Stimulated activated naive B cell treated with anti-CD40 and anti-IgM and Interleukin-4, amounts not matched to agents 10 μg/mL and 1 μg/mL and 100 μg/mL, for 72 hours (primary cell): ENCODE measurements at places on chromosomes 1 and 21.
A peak's percentile ranks its signal among the peaks of the same experiment; 100 is the strongest.

DNA sequence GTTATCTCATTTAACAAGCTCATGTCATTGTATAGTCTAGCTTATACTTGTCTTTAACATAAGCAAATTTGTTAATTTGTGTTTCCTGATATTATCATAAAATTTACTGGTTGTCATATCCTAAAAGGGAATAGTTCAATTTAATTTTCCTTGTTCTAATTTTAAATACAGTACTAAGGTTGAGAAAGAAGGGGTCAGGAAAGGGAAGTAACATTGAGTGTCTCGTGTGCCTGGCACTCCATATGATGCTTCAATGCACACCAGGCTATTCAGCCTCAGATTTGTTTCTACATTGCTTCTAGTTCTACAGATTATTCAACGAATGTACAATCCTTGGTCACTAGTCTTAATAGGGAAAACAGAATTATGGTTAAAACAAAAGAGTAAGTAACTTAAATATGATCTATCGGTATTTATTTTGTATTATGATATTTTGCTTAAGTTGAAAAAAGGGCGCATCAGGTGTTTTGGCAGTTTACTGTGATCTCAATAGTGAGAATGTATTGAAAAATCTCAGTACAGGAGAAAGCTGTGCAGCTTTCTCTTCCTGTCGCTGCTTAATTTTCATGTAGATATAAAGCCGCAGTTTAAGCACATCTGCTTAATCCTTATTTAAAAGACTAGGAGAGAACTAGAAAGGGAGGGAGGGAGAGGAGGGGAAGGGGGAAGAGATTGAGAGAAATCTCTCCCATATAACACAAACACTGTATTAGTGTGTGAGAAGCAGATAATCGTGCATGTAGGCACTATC is 13.0 kb downstream of the PTPRC start:
- DNase-seq: no peak
- H3K4me3 ChIP-seq: peak overlapping the region; percentile 35
- H3K4me1 ChIP-seq: peaks cover 65% of the 10 kb centered on the region
- H3K27me3 ChIP-seq: no peaks in the 10 kb centered on the region

GRCh38 chr1:90809996-90810395 is 92.9 kb upstream of the BARHL2 start:
- DNase-seq: no peak
- H3K27me3 ChIP-seq: peaks cover 39% of the 10 kb centered on the region
- no peak overlapping the region for H3K4me3 ChIP-seq
- H3K27ac ChIP-seq: no peak overlapping the region
- H3K36me3 ChIP-seq: no peaks in the 10 kb centered on the region

DNA sequence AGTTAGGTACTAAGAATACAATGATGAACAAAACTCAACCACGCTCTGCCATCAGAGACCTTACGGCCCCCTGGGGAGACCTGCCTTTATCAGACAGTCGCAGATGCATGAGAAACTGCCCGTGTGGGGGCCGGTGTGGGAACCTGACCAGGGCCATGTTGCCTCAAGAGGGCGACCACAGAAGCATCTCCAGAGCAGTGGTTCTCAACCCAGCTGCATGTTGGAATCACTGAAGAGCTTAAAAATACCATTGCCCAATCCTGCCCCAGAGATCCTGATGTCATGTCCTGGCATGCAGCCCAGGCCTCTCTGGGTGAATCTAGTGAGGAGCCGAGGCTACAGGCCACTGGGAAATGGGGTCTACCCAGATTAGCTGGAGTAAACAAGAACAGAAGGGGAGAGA is 108.7 kb downstream of the PRDM2 start:
- peak overlapping the region; percentile 44 for H3K27ac ChIP-seq
- peaks cover 64% of the 10 kb centered on the region for H3K36me3 ChIP-seq
- H3K27me3 ChIP-seq: no peaks in the 10 kb centered on the region
- DNase-seq: no peak

DNA sequence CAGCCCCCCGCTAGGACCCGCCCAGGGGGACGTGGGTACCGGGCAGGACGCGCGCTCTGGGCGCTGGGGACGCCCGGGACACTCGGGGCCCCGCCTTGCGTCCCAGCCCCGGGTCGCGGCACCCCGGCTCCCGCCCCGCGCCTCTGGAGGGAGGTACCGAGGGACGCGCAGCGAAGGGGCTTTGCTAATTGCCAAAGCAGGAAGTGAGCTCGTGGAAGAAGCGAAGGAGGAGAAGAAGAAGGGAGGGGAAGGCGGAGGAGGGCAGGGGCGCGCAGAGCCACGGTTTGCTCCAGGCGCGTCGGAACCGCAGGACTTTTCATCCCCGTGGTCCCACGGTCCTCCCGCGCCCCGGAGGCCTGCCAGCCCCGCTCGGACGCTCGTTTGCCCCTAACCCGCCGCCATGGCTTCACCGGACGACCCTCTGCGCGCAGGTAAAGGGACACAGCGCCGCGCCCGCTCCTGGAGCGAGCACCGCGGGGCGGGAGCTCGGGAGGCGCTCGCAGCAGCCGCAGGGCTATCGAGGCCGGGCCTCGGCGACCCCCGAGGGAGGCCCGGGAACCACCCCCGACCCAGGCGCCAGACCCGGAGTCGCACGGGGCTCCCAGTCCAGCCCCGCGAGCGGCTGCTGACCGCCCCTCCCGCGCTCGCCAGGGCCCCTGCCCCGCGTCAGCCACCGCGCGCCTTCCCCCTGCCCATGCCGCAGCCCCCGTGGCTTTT is 1.3 kb downstream of the EDARADD start:
- H3K27me3 ChIP-seq: peaks cover 35% of the 10 kb centered on the region
- H3K4me3 ChIP-seq: peak overlapping the region; percentile 91
- peak; percentile 13 for DNase-seq
- H3K4me1 ChIP-seq: peaks cover 23% of the 10 kb centered on the region
- peaks cover 3% of the 10 kb centered on the region for H3K36me3 ChIP-seq
- H3K27ac ChIP-seq: peak overlapping the region; percentile 51

- H3K27ac ChIP-seq: no peak overlapping the region
- no peak for DNase-seq
- H3K36me3 ChIP-seq: no peaks in the 10 kb centered on the region
Measured at GRCh38 chr1:239792157-239792556, 299.5 kb upstream of the FMN2 start.

GRCh38 chr1:109891930-109892329 is 18.7 kb upstream of the CSF1 start:
- peaks cover 2% of the 10 kb centered on the region for H3K27me3 ChIP-seq
- peak overlapping the region; percentile 39 for H3K27ac ChIP-seq
- peaks cover 54% of the 10 kb centered on the region for H3K4me1 ChIP-seq
- H3K4me3 ChIP-seq: no peak overlapping the region

DNA sequence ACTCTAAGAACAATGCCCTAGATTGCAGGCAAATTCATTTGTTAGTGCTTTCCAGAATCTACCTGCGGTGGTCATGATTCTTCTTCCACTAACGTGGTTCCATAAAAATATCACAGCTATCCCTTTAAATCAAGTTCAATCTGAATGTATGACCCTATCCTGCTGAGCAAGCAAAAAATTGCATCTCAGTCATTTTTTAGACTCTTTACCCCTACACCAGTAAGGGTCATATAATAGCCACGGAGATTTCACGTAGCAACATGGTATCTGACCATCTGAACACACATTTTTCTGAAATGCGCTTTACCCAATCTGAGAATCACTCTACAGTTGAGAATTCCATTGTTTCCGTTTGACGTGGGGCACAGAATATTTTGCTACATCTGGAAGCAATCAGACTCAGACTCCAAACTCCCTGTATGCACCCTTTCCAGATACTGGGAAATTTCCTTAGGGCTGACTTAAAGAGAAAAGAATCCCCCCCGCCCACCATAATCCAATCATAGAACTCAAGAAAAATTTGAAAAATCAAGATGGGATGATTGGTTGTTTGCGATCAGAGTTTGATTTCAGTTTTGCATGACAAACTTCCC is 699.2 kb upstream of the ZP4 start:
- DNase-seq: no peak
- H3K27ac ChIP-seq: no peak overlapping the region
- no peaks in the 10 kb centered on the region for H3K36me3 ChIP-seq
- no peaks in the 10 kb centered on the region for H3K27me3 ChIP-seq
- H3K4me3 ChIP-seq: no peak overlapping the region
- no peaks in the 10 kb centered on the region for H3K4me1 ChIP-seq

- H3K36me3 ChIP-seq: no peaks in the 10 kb centered on the region
- peaks cover 27% of the 10 kb centered on the region for H3K4me1 ChIP-seq
- peak; percentile 69 for DNase-seq
- peak overlapping the region; percentile 91 for H3K27ac ChIP-seq
- peak overlapping the region; percentile 62 for H3K4me3 ChIP-seq
Measured at GRCh38 chr1:17207046-17207445, 2.1 kb downstream of the PADI1 start.

DNA sequence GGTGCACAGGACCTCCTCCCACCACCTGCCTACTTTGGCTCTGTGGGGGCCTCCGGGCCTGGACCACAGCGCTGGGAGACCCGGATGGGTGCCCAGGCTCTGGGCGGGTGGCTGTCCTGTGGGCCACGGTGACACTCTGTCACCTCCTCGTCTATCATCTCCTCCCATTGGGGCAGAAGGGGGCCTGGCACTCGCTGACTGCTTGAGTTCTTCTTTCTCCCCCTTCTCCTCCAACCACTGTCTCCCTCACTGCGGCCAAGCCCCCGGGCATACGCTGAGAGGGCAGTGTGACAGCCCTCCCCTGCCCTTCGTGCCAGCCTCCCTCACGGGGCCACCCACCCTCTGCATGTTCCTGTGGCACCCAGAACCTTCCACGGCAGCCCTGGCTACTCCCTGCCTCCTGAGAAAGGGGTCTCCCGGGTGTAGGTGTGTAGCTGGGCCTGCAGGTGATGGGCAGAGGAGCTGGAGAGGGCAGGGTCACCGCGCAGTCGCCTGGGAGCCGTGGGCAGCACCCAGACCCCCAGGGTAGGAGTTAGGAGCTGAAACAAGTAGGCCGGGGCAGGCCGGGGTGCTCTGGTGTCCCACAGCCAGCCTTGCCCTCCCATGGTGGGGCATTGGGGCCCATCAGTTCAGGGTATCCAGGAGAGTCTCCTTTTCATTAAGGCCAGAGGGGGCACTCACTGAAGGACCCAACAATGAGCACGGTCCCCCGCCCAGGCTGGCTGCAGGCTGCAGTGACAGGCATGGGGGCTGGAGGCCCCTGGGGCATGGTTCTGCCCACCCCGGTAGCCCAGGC is 9.2 kb upstream of the ARF1 start:
- H3K27ac ChIP-seq: no peak overlapping the region
- DNase-seq: no peak
- H3K36me3 ChIP-seq: peaks cover 4% of the 10 kb centered on the region
- no peak overlapping the region for H3K4me3 ChIP-seq
- peaks cover 12% of the 10 kb centered on the region for H3K4me1 ChIP-seq

GRCh38 chr1:86765073-86765472 is 60.7 kb downstream of the SH3GLB1 start:
- H3K4me1 ChIP-seq: no peaks in the 10 kb centered on the region
- peaks cover 19% of the 10 kb centered on the region for H3K27me3 ChIP-seq
- H3K4me3 ChIP-seq: no peak overlapping the region
- no peak overlapping the region for H3K27ac ChIP-seq
- no peak for DNase-seq

- peaks cover 52% of the 10 kb centered on the region for H3K36me3 ChIP-seq
- H3K4me3 ChIP-seq: no peak overlapping the region
Measured at GRCh38 chr1:149986486-149987296, 23.8 kb downstream of the OTUD7B start.

GRCh38 chr1:921011-921837 is 2.5 kb upstream of the SAMD11 start:
- H3K27ac ChIP-seq: no peak overlapping the region
- H3K4me1 ChIP-seq: peaks cover 22% of the 10 kb centered on the region
- no peak overlapping the region for H3K4me3 ChIP-seq
- no peaks in the 10 kb centered on the region for H3K36me3 ChIP-seq

- H3K27me3 ChIP-seq: no peaks in the 10 kb centered on the region
- H3K4me1 ChIP-seq: no peaks in the 10 kb centered on the region
- H3K36me3 ChIP-seq: no peaks in the 10 kb centered on the region
- DNase-seq: no peak
Measured at GRCh38 chr1:196538473-196538872, 69.8 kb downstream of the KCNT2 start.

DNA sequence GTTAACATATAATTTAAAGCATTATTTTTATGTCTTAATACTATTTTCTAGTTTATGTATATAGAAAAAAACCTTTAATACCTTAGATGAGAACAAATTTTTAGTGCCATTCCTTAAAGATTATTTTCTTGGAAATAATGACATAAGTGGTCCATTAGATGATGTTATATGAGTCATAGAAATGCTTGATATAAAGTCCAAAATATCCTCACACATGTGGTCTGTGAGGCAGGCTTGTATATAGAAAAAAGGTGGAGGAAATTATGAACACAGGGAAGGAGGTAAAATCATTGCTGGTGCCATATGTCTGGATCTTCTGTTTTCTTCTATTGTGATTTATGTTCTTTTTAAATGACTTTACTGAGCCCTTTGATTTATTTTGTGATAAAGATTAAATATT is 79.3 kb downstream of the MAP3K7CL start:
- no peaks in the 10 kb centered on the region for H3K36me3 ChIP-seq
- H3K4me1 ChIP-seq: peaks cover 9% of the 10 kb centered on the region
- H3K27ac ChIP-seq: no peak overlapping the region
- H3K27me3 ChIP-seq: no peaks in the 10 kb centered on the region
- DNase-seq: no peak

DNA sequence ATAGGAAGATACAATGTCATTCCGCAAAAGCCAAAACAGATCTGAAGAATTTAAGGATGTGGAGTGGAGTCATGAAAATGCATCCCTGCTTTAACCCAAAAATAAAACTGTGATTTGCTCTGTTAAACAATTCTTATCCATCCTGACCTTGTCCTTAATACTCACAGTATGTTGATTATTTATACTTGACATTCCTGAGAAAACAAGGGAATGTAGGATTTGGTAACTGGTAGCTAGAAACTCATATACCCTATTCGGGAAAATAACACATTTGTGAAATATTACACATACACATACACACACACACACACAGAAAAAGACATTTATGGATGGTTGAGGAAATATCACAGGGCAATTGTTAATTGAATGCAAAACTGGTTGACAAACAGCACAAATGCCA is 80.2 kb downstream of the FMN2 start:
- no peaks in the 10 kb centered on the region for H3K27me3 ChIP-seq
- DNase-seq: no peak
- no peaks in the 10 kb centered on the region for H3K4me1 ChIP-seq
- no peak overlapping the region for H3K4me3 ChIP-seq

- H3K4me3 ChIP-seq: no peak overlapping the region
- H3K27ac ChIP-seq: no peak overlapping the region
- no peaks in the 10 kb centered on the region for H3K4me1 ChIP-seq
- no peaks in the 10 kb centered on the region for H3K36me3 ChIP-seq
- H3K27me3 ChIP-seq: peaks cover 6% of the 10 kb centered on the region
- no peak for DNase-seq
Measured at GRCh38 chr1:53505401-53505800, 46.2 kb downstream of the DMRTB1 start.

- no peaks in the 10 kb centered on the region for H3K4me1 ChIP-seq
- H3K4me3 ChIP-seq: no peak overlapping the region
- no peak for DNase-seq
Measured at GRCh38 chr1:220841293-220841692, 38.0 kb upstream of the HLX start.
